ENCODE measurements at places on chromosomes 16 and 17.

GRCh38 chr17:28763804-28764266 is 20.0 kb downstream of the TRAF4 start:
- DNase-seq = peak; percentile 79
- no peak overlapping the region for H3K4me3 ChIP-seq
- peaks cover 36% of the 10 kb centered on the region for H3K36me3 ChIP-seq
- no peak overlapping the region for H3K27ac ChIP-seq
- peaks cover 30% of the 10 kb centered on the region for H3K4me1 ChIP-seq

- DNase-seq = no peak
- H3K27ac ChIP-seq = no peak overlapping the region
- H3K36me3 ChIP-seq = no peaks in the 10 kb centered on the region
- H3K27me3 ChIP-seq = peaks cover 37% of the 10 kb centered on the region
- H3K4me1 ChIP-seq = peaks cover 6% of the 10 kb centered on the region
Measured at GRCh38 chr16:55271945-55272513, 52.0 kb upstream of the IRX6 start.

DNA sequence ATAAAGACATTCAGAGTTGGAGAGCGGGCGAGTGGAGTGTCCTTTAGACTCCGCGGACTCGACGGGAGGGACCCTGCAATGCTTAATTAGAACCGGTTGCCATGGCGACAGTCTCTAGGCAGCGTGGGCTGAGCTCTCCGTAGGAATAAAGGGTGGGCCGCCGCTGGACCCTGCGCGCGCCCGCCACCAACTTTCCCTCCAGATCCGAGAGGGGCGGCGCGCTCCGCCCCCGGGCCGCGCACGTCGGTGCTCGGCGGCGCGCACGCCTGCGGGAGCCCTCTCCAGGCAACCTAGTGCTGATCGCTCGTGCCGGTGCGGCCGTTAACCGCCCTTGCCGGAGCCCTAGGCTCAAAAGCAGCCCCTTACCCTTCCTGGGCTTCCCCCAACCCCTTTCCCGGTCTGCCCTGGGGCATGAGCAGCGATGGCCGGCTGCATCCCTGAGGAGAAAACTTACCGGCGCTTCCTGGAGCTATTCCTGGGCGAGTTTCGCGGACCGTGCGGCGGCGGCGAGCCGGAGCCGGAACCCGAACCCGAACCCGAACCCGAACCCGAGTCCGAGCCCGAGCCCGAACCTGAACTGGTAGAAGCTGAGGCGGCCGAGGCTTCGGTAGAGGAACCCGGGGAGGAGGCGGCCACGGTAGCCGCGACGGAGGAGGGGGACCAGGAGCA is at the start of gene PPM1E:
Gene PPM1E, plus strand, starts transcription at position 278 of the 669 bp plus-strand sequence.
- H3K36me3 ChIP-seq = no peaks in the 10 kb centered on the region
- peaks cover 27% of the 10 kb centered on the region for H3K4me1 ChIP-seq
- DNase-seq = peak; percentile 92
- H3K4me3 ChIP-seq = peak within 1 kb of the TSS; percentile 95

DNA sequence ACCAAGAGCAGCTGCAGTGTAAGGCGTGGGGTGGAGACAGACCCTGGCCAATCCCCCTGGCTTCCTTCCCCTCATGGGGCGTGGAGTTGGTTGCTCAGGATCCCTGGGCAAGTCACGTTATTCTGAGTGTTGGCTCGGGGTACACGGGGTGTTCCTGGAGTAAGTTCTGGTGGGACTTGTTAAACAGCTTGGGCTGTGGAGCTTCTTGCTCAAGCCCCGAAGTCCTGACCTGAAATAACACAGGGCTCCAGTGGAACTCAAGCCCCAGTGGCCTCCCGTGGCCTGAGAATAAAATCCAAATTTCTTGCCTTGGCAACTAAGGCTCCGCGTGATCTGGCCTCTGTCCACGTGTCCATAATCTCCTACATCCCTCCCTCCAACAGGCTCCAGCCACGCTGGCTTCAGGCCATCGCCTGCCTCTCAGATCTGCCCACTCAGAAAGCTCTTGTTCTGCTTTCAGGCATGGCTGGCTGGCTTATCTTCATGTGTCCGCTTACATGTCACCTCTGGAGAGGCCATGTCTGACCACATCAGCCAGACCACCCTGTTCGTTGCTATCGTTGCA is 49.3 kb upstream of the BCO1 start:
- peak overlapping the region; percentile 42 for H3K27ac ChIP-seq
- peaks cover 17% of the 10 kb centered on the region for H3K4me1 ChIP-seq
- H3K36me3 ChIP-seq = no peaks in the 10 kb centered on the region
- no peak overlapping the region for H3K4me3 ChIP-seq

DNA sequence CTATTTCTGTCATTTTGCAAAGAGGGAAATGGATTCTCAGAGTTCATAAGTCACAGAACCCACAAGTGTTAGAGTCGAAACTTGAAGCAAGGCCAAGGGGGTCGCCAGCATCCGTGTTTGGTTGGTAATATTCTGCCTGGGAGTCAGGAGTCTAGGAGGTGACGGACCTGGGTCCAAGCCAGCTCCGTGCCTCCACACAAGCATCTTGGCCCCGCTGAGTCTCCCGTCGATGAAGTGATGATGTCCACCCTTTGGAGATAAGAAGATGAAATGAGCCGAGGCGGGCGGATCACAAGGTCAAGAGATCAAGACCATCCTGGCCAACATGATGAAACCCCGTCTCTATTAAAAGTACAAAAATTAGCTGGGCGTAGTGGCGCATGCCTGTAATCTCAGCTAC is 53.2 kb upstream of the TNRC6C start:
- no peak for DNase-seq
- H3K27me3 ChIP-seq = peaks cover 36% of the 10 kb centered on the region
- H3K4me3 ChIP-seq = no peak overlapping the region
- peaks cover 7% of the 10 kb centered on the region for H3K4me1 ChIP-seq
- H3K27ac ChIP-seq = no peak overlapping the region

DNA sequence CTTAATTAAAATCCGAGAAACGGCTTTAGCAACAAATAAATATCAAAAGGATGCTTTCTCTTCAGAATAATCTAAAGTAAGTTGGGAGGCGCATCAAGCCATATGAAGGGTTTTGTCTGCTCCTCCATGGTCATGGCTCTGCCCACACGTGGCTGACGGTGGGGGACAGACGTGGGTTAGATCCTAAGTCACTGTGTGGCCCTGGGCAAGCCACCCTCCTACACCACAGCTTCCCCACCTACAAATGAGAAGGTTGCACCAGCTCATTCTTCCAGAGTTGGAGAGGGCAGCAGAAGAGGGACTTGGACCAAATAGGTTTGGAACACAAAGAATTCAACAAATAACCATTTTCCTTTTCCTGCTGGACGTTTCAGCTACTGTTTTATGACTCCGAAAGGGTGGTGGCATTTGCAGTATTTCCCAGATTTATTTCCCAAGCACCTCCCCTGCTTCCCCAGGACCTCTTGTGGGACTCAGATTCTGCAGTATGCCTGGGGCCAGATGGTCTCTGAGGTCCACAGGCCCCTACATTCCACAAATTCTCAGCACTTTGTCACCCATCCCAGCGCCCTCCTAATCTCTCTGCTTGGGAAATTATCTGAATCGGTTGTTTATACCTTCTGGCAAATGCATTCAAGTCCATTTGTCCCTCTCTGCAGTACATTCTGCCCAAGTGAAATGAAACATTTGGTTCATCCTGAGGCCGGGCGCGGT is 17.8 kb downstream of the LRRC75A start:
- no peak for DNase-seq
- peaks cover 3% of the 10 kb centered on the region for H3K27me3 ChIP-seq
- H3K4me3 ChIP-seq = no peak overlapping the region
- peak overlapping the region; percentile 67 for H3K27ac ChIP-seq

GRCh38 chr17:77905766-77906165 is 52.7 kb upstream of the TNRC6C start:
- peaks cover 40% of the 10 kb centered on the region for H3K27me3 ChIP-seq
- H3K4me3 ChIP-seq = no peak overlapping the region
- peaks cover 2% of the 10 kb centered on the region for H3K4me1 ChIP-seq

- no peak overlapping the region for H3K27ac ChIP-seq
- peaks cover 7% of the 10 kb centered on the region for H3K27me3 ChIP-seq
- H3K4me3 ChIP-seq = no peak overlapping the region
- DNase-seq = no peak
Measured at GRCh38 chr16:11051879-11052808, 107.8 kb downstream of the CLEC16A start.
